ENCODE measurements at places on chromosomes 3 and 15.

DNA sequence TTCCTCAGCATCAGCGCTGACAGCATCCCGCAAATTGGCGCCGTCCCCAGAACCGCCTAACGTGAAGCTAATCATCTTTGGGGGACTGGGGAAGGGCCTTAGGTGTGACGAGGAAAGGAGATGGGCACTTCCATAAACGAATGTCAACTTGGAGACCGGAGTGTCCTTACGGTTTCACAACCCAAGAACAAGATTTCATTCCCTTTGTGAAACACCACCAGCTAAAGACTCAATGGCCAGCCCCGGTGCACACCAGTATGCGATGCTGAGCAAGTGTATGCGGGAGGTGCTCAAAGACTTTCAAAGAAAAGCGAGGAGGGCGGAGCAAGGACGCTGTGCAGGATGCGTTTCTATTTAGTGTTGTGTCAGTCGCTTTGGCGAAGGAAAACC lies 759 bp upstream of the TTBK2 start:
- DNase-seq: no peak

DNA sequence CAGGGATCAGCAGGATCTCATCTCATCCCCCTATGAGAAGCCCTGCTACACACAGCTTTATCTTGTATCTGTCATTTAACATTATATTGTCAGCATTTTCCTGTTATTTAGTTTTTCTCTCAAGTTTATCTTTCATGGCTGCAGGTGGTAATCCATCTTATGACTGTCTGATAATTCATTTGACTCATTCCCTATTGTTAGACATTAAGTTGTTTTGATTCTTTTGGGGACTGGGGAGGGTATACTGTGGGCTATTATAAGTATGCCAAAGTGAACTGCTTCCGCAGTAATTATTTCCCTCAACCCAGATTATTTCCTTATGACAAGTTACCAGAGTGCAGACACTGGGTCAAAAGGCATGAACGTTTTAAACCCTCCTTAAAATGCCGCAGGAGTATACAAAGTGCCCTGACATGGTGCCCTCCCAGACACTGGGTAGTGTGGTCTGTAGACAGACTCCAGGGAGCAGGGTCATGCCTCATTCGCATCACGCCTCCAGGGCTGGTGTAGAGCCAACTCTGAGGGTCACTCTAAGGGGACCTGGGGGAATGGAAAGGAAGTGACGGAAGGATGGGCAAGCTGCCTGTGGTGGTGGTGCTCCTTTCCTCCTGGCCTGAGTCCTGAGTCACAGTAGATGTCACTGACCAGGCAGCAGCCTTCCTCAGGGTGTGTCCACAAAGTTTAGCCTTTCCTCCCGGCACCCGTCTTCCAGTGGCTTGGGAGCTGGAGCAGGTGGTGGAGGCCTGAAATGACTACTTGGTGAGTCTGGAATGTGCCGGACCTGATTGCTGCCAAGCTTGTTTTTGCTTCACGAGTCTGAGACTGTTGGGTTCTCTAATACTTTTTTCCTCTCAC lies 11.6 kb downstream of the GPR160 start:
- DNase-seq: no peak

DNA sequence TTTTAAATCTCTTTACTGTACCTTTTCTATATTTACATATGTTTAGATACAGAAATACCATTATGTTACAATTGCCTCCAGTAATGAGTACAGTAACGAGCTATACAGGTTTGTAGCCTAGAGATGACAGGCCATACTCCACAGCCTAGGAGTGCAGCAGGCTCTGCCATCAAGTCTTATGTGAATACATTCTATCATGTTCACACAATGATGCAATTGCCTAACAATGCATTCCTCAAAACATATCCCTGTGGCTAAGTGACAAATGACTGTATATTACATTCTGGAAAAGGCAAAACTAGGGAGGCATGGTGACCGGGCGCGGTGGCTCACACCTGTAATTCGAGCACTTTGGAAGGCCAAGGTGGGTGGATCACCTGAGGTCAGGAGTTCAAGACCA lies 192.4 kb upstream of the IGF1R start:
- no peak for DNase-seq

DNA sequence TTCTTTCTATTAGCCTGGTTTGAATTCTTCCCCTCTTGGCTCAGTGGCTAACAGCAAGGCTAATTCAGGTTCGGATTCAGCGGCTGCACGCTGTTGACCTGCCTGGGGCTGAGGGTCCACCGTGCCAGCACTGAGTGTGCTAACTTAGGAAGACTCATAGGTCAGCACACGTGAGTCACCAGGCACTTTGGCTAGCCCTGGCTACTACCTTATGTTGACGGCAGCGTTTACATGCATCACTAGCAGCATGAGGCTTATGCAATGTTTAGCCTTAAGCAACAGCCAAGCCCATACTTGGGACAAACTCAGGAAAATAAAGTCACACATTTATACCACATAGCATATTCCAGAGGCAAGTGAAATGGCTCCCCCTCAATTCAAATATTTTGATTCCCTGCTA lies 137.7 kb downstream of the RAB11A start:
- no peak for DNase-seq

DNA sequence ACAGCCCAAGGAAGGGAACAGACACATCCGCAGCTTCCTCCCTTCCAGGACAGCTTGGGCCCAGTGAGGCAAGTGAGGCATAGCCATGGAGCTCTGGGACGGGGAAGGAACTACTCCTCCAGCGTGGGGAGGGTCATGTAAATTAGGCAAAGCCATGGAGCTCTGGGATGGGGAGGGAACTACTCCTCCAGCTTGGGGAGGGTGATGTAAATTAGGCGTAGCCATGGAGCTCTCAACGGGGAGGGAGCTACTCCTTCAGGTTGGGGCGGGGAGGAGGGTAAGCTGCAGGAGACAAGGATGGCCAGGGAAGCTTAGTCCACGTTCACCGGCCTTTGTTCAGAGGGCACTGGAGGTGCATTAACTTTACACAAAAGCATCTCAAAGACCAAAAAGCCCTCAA lies 21.1 kb upstream of the BDH1 start:
- no peak for DNase-seq

GRCh38 chr15:95365511-95366107 lies 964.9 kb upstream of the NR2F2 start:
- DNase-seq: no peak

DNA sequence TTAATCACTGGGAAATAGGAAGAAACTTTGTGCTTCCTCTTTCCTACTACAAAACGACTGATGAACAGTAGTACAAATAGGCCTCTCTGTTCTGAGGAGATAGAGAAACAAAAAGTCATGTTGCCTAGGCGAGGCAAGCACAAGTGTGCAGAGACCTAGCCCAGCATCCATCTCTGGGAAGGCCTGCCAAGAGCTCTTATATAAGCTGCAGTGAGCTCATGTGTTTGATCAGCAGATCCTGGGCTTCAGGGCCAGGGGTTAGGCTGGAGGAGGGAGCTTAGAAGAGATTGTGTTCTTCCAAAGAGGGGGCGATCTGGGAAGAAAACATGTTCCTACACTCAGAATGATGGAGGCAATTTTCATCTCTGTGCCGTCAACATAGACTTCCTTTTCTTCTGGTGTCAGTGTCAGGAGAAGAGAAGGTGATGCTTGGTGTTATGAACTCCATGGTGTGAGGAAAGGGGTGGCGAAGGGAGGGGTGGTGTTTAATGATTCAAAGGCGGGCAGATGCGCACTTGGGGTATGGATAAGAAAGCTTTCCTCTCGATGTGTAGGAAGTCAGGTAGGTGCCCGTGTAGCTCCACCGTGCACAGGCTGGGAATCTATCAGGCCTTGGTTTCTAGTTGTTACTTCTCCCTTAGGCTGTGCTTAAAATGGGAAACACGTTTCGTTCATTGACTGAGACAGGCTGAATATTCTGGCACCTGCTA lies 29.5 kb upstream of the ETV5 start:
- no peak for DNase-seq

DNA sequence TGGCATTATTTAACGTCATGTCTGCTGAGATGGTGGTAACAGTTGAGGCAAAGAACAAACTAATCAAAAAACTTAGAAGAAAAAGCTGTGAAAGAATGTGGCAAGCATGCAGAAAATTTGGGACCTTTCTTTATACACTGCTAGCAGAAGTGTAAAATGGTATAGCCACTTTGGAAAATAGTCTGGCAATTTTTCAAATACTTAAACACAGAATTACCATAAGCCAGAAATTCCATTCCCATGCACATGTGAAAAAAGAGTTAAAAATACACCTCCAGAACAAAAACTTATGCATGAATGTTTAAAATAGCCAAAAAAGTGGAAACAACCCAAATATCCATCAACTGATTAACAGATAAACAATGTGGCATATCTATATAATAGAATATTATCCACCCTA lies 613.3 kb downstream of the TBL1XR1 start:
- no peak for DNase-seq

- DNase-seq: no peak
Measured at GRCh38 chr3:125165189-125165947, 47.2 kb downstream of the SLC12A8 start.

DNA sequence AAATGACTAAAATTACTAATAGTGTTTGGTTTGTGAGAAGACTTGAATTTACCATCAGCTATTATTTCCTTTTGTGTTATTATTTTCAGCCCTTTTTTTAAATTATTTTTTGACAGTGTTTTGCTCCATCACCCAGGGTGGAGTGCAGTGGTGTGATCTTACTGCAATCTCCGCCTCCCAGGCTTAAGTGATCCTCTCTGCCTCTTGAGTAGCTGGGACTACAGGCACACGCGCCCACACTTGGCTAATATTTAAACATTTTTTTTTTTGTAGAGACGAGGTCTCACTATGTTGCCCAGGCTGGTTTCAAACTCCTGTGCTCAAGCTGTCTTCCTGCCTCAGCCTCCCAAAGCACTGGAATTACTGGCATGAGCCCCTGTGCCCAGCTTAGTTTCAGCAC lies 31.7 kb upstream of the UTS2B start:
- no peak for DNase-seq

DNA sequence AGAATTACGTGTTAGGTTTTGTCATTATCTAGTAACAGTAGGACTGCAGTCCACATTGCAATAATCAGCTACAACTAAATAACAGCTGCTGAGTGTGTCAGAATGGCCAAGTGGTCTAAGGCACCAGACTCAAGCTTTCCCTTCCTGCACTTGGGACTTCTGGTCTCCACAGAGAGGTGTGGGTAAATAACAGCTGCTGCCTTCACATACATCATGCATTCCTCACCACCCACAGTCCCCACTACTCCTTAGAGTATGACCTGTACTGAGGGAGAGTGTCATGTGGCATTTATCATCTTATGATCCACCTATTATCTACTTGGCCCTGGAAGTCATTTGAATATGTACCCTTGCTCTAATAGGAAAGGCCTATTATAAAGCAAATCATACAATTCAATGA lies 22.2 kb upstream of the ZMAT3 start:
- DNase-seq: no peak

GRCh38 chr15:62153228-62153627 lies 11.9 kb downstream of the C2CD4B start:
- DNase-seq: no peak

GRCh38 chr3:110026421-110026820 lies 689.1 kb upstream of the DPPA4 start:
- DNase-seq: no peak

- DNase-seq: no peak
Measured at GRCh38 chr3:14057701-14058100, 67.0 kb downstream of the CHCHD4 start.

DNA sequence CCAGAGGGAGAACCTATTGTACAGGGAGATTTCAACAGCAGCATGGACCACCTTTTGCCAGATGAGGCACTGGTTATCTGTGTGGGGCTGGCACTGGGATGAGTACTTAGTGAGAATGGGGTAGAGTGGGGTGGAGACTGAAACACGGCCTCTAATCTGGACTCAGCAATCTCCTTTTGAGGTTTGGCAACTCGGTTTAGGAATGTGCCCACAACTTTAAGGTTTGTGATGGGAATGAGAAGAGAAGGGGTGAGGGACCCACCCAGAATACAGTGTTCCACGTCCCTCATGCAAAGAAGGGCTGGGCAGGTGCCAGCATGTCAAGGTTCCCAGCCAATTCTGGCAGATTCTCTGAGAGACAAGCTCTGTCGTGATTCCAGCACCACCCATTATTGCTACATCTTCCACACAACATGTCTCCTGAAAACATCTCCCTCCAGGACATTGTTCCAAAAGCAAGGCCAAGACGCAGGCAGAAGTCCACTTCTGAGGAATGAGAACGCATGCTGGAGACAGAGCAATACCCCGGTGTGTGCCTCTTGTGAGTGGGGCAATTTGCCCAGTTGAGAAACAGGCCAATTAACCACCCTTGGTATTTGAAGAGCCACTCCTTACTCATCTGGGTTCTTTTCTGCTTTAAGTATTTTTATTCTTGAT lies 37.5 kb upstream of the CCR4 start:
- DNase-seq: no peak

DNA sequence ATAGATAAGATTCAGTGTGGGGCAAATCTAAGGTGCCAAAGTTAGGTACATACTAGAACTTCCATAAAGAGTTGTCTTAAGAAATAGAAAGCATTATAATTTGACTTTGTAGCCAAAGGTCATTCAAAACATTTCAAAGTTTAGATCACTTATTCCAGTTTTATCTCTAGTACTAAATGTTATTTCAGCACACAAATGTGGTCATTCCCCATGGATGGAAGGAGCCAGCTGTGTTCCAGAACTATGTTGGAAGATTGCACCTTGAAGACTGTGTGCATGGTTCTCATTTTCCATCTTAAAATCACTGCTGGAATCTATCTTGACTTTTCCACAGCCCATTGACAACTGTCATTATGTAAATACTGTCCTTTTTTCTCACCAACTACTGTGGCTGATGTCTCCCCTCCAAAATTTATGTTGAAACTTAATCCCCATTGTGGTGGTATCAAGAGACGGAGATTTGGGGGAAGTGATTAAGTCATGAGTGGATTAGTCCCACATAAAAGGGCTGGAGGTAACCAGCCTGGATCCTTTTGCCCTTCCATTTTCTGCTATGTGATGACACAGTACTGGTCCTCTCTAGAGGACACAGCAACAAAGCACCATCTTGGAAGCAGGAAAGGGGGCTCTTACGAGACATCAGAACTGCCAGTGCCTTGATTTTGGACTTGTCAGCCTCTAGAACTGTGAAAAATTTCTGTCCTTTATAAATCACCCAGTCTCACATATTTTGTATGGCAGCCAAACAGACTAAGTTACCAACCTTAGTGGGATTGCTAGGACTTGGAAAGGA lies 24.0 kb downstream of the TGFBR2 start:
- DNase-seq: no peak

GRCh38 chr3:188914552-188914951 lies 257.2 kb upstream of the TPRG1 start:
- no peak for DNase-seq

GRCh38 chr3:9349321-9350117 lies 13.3 kb upstream of the THUMPD3 start:
- DNase-seq: no peak

DNA sequence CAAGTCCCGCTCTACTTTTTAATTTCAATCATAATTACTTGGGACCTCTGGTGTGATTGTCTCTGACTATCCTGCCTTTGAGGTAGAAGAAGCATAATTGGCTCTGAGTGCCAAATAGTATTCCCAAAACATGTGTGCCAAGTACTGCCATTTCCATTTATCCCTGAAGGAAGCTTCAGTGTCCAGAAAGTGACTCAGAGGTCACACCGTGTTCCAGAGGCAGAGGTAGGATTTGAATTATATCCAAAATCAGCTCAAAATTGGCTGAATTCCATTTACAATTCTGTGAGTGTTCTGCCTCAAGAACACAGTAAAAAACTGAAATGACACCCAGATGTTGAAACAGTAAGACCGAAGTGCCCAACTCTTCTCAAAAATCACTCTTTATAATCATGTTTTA lies 255.3 kb downstream of the RSL24D1 start:
- no peak for DNase-seq

GRCh38 chr3:127748754-127749327 lies 73.5 kb downstream of the MGLL start:
- DNase-seq: no peak

- DNase-seq: no peak
Measured at GRCh38 chr3:115687721-115688120, 64.4 kb downstream of the GAP43 start.

Measured in SHP77 (cell line).